ENCODE measurements at places on chromosomes 3 and 15.
A peak's percentile ranks its signal among the peaks of the same experiment; 100 is the strongest.

DNA sequence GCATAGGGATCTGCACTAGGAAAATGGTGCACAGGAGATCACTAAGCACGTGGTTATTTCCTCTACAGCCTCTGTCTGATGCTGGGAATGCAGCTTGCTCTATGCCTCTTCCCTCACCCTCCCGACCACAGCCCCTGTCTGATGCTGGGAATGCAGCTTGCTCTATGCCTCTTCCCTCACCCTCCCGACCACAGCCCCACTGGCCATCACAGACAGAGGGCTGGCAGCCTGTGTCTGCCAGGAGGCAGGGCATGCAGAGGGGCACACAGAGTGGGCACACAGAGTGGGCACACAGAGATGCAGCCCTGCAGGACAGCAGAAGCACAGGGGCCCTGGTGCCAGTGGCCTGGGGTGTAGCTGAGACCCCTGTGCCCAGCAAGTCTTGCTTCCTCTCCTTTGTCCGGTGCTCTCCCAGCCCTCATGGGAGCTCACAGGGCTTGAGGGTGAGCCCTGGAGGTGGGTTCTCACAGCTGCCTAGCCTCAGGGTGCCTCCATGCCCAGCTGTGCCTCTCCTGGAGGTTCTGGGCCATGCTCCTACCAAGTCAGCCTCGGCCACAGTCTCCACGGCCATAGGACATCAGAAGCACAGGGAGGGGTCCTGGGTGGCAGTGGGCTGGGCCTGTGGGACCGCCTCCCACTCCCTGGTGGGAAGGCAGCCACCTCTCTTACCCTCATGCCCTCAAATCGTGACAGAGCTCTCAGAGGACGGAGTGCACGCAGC, 65.8 kb downstream of the EXOG start:
- DNase-seq, result no peak

DNA sequence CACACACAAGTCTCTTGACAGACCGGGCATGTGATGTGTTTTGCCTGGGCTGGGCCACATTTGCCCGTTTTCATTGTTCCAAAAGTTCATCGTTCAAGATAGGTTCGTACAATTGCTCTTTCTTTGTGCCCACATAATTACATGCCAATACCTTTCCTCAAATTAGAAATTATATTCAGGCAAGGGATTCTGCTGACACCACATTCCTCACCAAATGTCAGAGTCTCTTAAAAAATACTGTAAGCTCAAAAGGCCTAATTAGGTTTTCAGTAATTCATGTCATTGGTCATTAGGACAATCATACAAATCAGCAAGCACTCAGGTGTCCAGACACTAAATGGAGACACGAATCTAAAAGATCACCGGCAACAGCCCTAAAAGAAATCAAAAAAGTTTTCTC, 215.3 kb downstream of the ALCAM start:
- DNase-seq, result no peak

DNA sequence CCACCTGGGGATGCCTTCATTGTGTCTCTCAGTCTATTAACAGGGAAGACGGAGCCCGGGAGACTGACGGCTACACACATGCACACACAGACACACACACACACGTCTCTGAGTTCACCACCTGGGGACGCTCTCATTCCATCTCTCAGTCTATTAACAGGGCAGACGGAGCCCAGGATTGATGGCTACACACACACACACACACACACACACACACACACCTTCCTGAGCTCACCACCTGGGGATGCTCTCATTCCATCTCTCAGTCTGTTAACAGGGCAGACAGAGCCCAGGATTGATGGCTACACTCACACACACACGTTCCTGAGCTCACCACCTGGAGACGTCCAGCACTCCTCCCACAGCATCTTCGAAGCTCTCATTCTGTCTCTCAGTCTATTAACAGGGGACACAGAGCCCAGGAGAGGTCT, 143.9 kb downstream of the OR4M2 start:
- peak; percentile 16 for DNase-seq

GRCh38 chr3:135865553-135865952, 100.0 kb upstream of the PPP2R3A start:
- no peak for DNase-seq

- no peak for DNase-seq
Observed at GRCh38 chr15:65512189-65512588, 5.3 kb downstream of the DPP8 start.

- DNase-seq, result no peak
Observed at GRCh38 chr3:144344925-144345548, 373.4 kb downstream of the DIPK2A start.
